ENCODE measurements at places on chromosomes 3 and 15. TPM values are rescaled to one million over a fixed set of nuclear protein-coding genes. Genes with fewer than 3 reads are reported as not detected.
A peak's percentile ranks its signal among the peaks of the same experiment; 100 is the strongest.

Gene GOLGA6A
- polyA plus RNA-seq = 0.15 TPM

Gene RETNLB
- not detected for polyA plus RNA-seq

Gene ACAN
- polyA plus RNA-seq = 0.16 TPM

GRCh38 chr3:152255290-152255689, 13.4 kb upstream of the MBNL1 start:
- peaks cover 8% of the 10 kb centered on the region for H3K4me1 ChIP-seq
- H3K4me3 ChIP-seq = no peak overlapping the region
- DNase-seq = no peak

GRCh38 chr3:49721596-49721895, 2.1 kb upstream of the AMIGO3 start:
- H3K4me1 ChIP-seq = peaks cover 31% of the 10 kb centered on the region
- no peaks in the 10 kb centered on the region for H3K27me3 ChIP-seq
- H3K27ac ChIP-seq = no peak overlapping the region
- peaks cover 49% of the 10 kb centered on the region for H3K36me3 ChIP-seq
- no peak overlapping the region for H3K4me3 ChIP-seq

GRCh38 chr3:155744626-155745324, at the start of gene PLCH1:
Gene PLCH1, minus strand, starts transcription at chr3:155745071. Its CDS starts 40,847 bp downstream, at chr3:155704224.
- no peaks in the 10 kb centered on the region for H3K36me3 ChIP-seq
- H3K27ac ChIP-seq = peak within 1 kb of the TSS; percentile 55
- H3K4me1 ChIP-seq = peaks cover 9% of the 10 kb centered on the region
- peak; percentile 81 for DNase-seq

GRCh38 chr3:58271901-58272501, 34.0 kb upstream of the RPP14 start:
- H3K4me3 ChIP-seq = no peak overlapping the region
- H3K4me1 ChIP-seq = no peaks in the 10 kb centered on the region
- H3K27ac ChIP-seq = no peak overlapping the region

GRCh38 chr3:157136647-157137387, 23.1 kb downstream of the CCNL1 start:
- DNase-seq = peak; percentile 91
- peak overlapping the region; percentile 93 for H3K27ac ChIP-seq
- H3K36me3 ChIP-seq = peaks cover 7% of the 10 kb centered on the region
- no peaks in the 10 kb centered on the region for H3K27me3 ChIP-seq
- H3K4me3 ChIP-seq = no peak overlapping the region

DNA sequence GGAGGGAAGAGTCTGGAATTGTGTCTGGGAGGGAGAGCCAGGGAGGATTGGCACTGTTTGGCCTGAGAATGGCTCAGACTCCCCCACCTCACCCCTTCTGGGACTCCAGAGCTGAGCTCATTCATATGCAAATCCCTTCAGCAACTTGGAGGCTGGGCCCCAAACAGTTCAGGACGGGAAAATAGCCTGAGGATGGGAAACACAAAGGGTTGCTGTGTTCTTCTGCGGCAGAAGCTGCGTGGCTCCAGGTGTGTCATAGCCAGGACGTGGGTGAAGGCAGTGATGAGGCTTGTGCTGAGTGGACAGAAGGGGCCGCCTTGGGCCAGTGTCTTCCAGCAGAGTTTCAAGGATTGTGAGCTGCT, 16.6 kb downstream of the MASP1 start:
- H3K27me3 ChIP-seq = no peaks in the 10 kb centered on the region
- no peaks in the 10 kb centered on the region for H3K4me1 ChIP-seq
- H3K27ac ChIP-seq = no peak overlapping the region
- DNase-seq = no peak
- peaks cover 8% of the 10 kb centered on the region for H3K36me3 ChIP-seq

DNA sequence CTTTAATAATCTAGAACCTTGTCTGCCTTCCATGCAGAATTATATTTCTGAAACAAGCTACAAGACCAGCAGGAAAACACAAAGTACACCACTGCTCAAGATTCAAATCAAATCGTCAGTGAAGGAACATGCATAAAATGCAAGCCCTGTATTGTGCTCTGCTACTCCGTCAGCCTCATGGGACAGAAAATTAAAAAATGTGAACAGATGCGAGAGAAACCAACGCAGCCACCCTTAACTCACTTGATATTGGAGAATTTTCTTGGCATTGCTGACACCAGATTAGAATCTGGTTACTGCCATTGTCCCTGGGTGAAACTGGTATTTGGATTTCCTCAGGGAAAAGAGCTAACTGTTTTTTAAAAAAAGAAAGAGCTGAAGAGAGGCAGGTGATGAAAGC, 23.6 kb downstream of the ANXA2 start:
- H3K4me3 ChIP-seq = no peak overlapping the region
- H3K27ac ChIP-seq = peak overlapping the region; percentile 16
- peaks cover 27% of the 10 kb centered on the region for H3K4me1 ChIP-seq
- no peak for DNase-seq
- H3K36me3 ChIP-seq = peaks cover 54% of the 10 kb centered on the region

GRCh38 chr15:90414408-90415028, 26.5 kb downstream of the IQGAP1 start:
- H3K4me3 ChIP-seq = no peak overlapping the region
- no peak for DNase-seq
- peaks cover 11% of the 10 kb centered on the region for H3K4me1 ChIP-seq
- H3K36me3 ChIP-seq = no peaks in the 10 kb centered on the region

Gene PROS1
- polyA plus RNA-seq = 43.5 TPM

Gene MME
- polyA plus RNA-seq = 307 TPM

Gene SLC22A13
- polyA plus RNA-seq = 0.34 TPM

- no peaks in the 10 kb centered on the region for H3K4me1 ChIP-seq
- DNase-seq = no peak
- H3K27me3 ChIP-seq = no peaks in the 10 kb centered on the region
- H3K27ac ChIP-seq = no peak overlapping the region
These were observed 59.9 kb downstream of the AP4E1 start for GRCh38 chr15:50968353-50968752.

DNA sequence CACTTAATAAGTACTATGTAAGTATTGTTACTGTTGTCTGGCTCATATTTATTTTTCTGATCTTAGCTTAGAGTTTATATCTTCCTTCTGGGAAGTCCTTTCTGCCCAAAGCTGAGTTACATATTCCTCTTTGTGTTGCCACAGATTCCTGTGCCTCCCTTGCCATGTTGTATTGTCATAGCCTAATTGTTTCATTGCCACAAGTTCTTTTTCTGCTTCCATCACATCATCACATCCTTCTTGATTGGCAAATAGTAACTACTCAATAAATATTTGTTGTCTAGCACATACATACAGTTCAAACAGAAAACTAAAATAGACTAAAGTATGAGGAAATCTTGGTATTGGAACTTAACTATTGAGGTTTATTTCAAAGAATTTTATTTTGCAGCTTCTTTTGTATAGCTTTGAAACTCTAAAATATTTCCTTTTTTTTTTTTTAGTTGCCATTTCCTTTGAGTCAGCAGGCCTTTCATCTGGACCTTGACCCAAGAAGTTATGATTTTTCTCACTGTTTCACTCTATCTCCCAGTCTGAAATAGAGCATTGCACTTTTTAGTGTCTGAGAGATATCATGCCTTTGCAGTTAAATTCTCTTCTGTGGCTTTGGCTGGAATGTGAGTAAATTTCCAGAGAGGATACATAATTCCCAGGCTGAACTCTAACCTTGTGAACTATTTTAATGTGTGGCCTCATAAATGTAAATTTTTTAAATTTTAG, 98.2 kb downstream of the ZNF609 start:
- peak overlapping the region; percentile 84 for H3K27ac ChIP-seq
- H3K36me3 ChIP-seq = no peaks in the 10 kb centered on the region
- no peak overlapping the region for H3K4me3 ChIP-seq

Gene FAM131A
- polyA plus RNA-seq = 14.9 TPM

Gene ZNF662
- 23.4 TPM for polyA plus RNA-seq

- no peak overlapping the region for H3K4me3 ChIP-seq
- no peak overlapping the region for H3K27ac ChIP-seq
- DNase-seq = no peak
- no peaks in the 10 kb centered on the region for H3K36me3 ChIP-seq
These were observed 1251.4 kb downstream of the ROBO1 start for GRCh38 chr3:78516437-78516836.

- no peaks in the 10 kb centered on the region for H3K36me3 ChIP-seq
- no peaks in the 10 kb centered on the region for H3K27me3 ChIP-seq
- no peak overlapping the region for H3K27ac ChIP-seq
- no peak overlapping the region for H3K4me3 ChIP-seq
These were observed 74.1 kb downstream of the DIPK2A start for GRCh38 chr3:144045766-144046165.

Gene ROPN1
- 0.16 TPM for polyA plus RNA-seq

DNA sequence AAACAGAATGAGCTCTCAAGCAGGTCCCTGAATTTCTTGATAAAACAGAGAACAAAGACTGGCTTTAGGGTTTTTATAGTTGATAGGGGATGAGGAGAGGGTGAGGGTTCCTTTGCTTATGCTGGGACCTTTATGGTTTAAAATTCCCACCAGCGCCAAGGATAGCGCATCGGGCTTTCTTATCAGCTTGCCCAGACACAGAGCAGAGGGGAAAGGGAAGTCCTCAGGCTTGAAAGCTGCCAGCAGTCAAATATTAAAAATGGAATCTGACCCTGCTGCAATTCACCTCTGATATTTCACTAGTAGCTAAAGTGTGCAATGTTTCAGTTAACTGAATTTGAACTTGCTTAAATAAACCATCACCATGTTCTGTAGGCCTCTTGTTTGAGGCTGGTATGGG, 55.0 kb upstream of the EPHA3 start:
- no peak overlapping the region for H3K27ac ChIP-seq
- no peak for DNase-seq
- H3K27me3 ChIP-seq = no peaks in the 10 kb centered on the region
- H3K36me3 ChIP-seq = no peaks in the 10 kb centered on the region
- H3K4me3 ChIP-seq = no peak overlapping the region

Gene POLQ
- polyA plus RNA-seq = 4.0 TPM

Gene C15orf61
- polyA plus RNA-seq = 4.9 TPM

DNA sequence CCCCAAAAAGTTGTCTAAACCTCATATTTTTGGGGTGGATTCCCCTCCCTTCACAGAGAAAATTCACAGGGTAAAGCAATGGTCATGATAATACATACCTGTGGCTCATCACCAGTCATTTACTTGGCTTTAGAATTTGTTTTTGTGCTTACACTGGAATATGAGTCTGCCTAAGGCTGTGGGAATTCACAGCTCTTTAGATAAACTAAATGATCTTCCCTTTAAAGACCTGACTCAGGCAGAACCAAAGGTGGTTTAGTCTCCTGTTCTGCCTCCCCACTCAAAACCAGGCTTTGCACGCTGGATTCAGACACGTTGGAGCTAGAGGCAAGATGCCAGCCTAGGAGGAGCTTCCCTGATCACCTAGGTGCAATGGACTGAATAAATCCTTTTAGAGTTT, 40.3 kb upstream of the BNC1 start:
- no peaks in the 10 kb centered on the region for H3K27me3 ChIP-seq
- no peak overlapping the region for H3K27ac ChIP-seq
- H3K36me3 ChIP-seq = no peaks in the 10 kb centered on the region

GRCh38 chr3:9291821-9292410, 42.5 kb upstream of the SRGAP3 start:
- H3K4me1 ChIP-seq = no peaks in the 10 kb centered on the region
- no peaks in the 10 kb centered on the region for H3K27me3 ChIP-seq
- H3K36me3 ChIP-seq = no peaks in the 10 kb centered on the region
- DNase-seq = no peak
- no peak overlapping the region for H3K4me3 ChIP-seq

GRCh38 chr15:68822818-68823217, 2.1 kb upstream of the ANP32A start:
- no peak for DNase-seq
- H3K4me3 ChIP-seq = no peak overlapping the region
- H3K36me3 ChIP-seq = no peaks in the 10 kb centered on the region
- H3K4me1 ChIP-seq = peaks cover 3% of the 10 kb centered on the region

- no peak overlapping the region for H3K27ac ChIP-seq
- no peak for DNase-seq
- H3K27me3 ChIP-seq = no peaks in the 10 kb centered on the region
- H3K4me3 ChIP-seq = no peak overlapping the region
These were observed 326.8 kb downstream of the TBL1XR1 start for GRCh38 chr3:176870451-176870850.

Gene PLSCR2
- polyA plus RNA-seq = 0.79 TPM

Gene CA12
- 1.0 TPM for polyA plus RNA-seq

Gene ABHD2
- 58.1 TPM for polyA plus RNA-seq

DNA sequence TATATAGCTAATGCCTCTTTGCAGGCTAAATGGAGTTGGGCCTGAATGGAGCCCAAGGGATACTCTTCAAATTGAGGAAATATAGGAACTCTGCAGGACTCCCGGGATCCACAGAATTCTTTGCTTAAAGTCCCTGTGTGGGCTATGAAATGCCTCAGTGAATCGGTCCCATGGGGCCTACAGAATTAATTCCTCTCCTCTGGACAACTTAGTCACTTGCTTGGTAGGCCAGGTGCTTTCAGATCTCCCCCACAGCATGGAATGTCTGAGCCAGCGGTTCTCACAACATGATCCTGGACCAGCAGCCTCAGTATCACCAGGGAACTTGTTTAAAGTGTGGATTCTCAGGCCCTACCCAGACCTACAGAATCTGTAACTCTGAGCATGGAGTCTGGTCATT, 15.1 kb upstream of the PRICKLE2 start:
- H3K4me3 ChIP-seq = no peak overlapping the region
- peaks cover 6% of the 10 kb centered on the region for H3K36me3 ChIP-seq
- no peak for DNase-seq
- H3K4me1 ChIP-seq = peaks cover 4% of the 10 kb centered on the region

Gene GOLGA6L4
- 8.2 TPM for polyA plus RNA-seq

Gene DAPK2
- 7.4 TPM for polyA plus RNA-seq

- DNase-seq = no peak
- no peaks in the 10 kb centered on the region for H3K4me1 ChIP-seq
- H3K27me3 ChIP-seq = no peaks in the 10 kb centered on the region
- no peak overlapping the region for H3K4me3 ChIP-seq
- no peak overlapping the region for H3K27ac ChIP-seq
These were observed 23.9 kb downstream of the EIF1B start for GRCh38 chr3:40333416-40333815.

DNA sequence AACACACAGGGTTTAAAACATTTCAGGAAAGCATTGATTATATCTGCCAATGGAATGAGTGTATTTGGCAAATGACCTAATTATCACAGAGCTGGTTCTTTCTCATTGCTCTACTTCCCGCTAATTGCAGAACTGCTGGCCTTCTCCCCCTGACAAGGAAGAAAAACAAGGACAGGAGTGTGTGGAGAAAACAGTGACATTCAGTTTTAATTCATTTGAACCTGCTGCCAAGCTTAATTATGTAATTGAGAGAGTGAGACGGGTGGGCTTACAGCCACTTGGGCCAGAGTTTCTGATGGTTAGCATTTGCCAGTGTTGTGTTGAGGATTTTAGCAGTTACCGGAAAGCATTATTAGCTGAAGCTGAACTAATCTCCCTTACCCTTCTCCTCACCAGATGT, 301.4 kb downstream of the RBMS3 start:
- DNase-seq = peak; percentile 4
- no peak overlapping the region for H3K27ac ChIP-seq
- no peak overlapping the region for H3K4me3 ChIP-seq

Gene ELL3
- 38.9 TPM for polyA plus RNA-seq

Gene GOLGA6D
- polyA plus RNA-seq = 0.04 TPM

DNA sequence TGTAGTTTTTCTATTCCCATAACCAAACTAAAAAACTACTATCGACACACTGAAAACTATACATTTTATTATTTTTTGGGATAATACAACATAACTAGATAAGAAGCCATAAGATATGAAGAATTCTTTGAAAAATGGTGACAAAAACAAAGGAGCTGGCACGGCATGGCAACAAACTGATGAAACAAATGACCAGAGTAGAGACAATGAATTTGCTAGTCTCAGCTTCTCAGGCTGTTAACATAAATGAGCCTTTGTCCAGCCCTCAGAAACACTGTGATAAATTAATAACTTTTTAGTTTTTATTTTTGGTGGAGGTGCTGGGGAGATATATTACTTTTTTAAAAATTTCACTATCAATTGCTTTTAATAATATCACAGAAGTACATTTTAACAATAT, 100.7 kb downstream of the SMARCC1 start:
- H3K4me3 ChIP-seq = no peak overlapping the region
- peaks cover 51% of the 10 kb centered on the region for H3K36me3 ChIP-seq
- no peaks in the 10 kb centered on the region for H3K27me3 ChIP-seq
- H3K27ac ChIP-seq = no peak overlapping the region

Gene CNTN3
- polyA plus RNA-seq = 4.7 TPM

Gene CRYBG3
- polyA plus RNA-seq = 8.9 TPM

Gene TGM5
- 0.03 TPM for polyA plus RNA-seq
